ENCODE measurements at places on chromosomes 1 and 21.

GRCh38 chr1:150981177-150981804 lies 801 bp upstream of the ANXA9 start:
- DNase-seq = no peak

DNA sequence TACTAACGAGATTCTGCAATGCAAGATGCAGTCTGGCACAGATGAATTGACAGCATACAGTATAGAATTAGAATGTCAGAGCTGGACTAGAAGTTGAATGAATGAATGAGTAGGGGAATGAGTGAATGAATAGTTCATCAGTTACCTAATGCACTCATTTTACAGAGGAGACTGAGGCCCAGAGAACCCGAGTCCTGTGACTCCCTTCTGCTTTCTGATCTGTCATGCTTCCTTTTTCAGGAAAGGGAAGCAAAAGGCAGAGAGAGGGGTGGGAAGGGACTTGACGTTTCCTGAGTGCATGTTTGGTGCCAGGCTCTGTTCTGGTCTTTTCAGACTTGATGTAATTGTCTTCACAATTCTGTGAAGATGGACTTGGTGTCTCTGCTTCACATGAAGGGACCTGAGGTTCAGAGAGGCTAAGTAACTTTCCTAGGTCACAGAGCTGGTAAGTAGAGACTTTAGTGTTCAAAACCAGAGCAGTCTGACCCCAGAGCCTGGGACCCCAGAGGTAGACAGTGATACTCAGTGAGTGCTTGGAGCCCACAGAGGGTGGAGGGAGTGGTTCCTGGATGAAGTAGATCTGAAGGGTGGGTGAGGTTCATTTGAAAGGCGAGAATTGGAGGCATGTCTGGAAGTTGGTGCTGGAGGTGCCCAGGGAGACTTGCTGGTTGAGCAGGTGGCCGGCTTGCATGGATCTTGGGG lies 8.0 kb upstream of the MEX3A start:
- DNase-seq = no peak

DNA sequence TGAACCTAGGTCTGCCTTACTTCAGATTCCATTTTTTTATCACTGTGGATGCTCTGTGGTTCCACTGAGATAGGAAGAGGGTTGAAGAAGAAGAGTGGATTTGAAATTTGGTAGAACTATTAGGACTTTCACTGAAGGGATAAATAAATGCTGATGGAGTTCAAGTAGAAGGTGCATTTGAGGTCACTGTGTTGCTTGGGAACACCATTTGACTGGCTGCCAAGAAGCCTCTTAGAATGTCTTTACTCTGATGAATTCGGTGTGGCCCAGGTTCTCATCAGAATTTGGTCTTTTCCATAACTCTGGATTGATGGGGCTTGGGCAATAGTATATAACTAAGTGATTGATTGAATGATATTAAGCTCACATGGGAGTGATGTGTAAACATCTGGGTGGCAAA lies 11.9 kb downstream of the XPR1 start:
- DNase-seq = peak; percentile 61

GRCh38 chr1:54125386-54126070 lies 27.3 kb downstream of the CDCP2 start:
- peak; percentile 33 for DNase-seq

- no peak for DNase-seq
Measured at GRCh38 chr1:229623838-229624237, 2.1 kb downstream of the TAF5L start.

DNA sequence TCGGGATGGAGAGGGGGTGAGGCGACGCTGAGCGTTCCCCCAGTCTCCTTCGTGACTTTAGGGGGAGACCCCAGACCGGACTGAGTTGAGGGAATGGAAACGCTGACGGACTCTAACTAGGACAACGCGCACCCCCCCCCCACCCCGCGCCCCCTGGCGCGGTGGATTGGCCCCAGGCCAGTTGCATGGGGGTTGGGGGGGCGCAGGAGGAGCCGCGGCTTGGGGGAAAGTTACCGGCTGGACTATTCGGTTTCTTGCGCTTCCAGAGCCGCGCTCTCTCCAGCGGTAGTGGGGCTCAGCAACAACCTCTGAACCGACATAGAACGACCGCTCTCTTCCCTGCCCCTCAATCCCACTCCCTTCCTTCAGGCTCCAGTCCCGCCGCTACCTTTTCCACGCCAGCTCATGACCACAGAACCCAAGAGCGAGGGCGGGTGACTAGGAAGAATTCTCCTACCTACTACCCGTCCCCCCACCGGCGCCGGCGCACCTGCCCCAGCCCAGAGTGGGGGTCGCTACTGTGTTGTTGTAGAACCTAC lies 694 bp downstream of the ZBTB7B start:
- peak; percentile 28 for DNase-seq

Data from choroid plexus epithelial cell (primary cell).